CD8-positive, alpha-beta memory T cell (primary cell): ENCODE measurements at places on chromosomes 4 and X.

GRCh38 chr4:109977854-109978501 lies 65.3 kb downstream of the EGF start:
- DNase-seq: peak; percentile 6

DNA sequence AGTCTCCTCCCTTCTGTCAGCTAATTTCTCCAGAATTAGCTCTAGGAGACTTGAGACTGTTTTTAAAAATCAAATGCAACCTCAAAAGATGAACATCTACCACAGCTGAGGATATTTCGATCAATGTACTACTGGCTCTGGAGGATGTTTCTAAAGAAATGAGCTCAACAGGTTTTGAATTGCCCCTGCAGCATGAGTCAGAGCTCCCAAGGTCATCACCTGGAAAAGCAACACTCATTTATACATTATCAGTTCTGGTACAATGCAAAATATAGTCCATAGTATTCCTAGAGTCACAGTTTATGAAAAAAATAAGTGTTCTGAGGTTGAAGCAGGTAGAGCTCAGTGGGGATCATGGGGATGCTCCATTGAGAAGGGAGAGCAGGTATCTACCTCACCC lies 50.8 kb upstream of the MCF2 start:
- no peak for DNase-seq

DNA sequence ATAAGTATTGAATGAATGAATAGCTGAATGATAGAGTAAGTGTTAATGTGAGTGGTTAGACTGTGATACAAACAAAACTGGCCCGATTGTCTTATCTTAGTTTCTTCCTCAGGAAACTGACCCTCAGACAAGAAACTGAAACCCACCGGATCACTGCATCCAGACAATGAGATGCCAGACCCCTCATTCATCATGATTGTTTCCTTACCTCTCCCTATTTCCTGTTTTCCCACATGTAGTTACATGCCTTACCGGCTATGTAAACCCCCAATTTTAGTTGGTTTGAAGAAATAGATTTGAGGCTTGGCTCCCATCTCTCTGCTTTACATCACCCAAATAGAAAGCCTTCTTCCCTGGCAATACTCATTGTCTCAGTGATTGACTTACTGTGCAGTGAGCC lies 218.9 kb upstream of the PPP1R2C start:
- no peak for DNase-seq

- DNase-seq: no peak
These were observed 22.8 kb downstream of the PDLIM3 start for GRCh38 chr4:185512516-185512915.

DNA sequence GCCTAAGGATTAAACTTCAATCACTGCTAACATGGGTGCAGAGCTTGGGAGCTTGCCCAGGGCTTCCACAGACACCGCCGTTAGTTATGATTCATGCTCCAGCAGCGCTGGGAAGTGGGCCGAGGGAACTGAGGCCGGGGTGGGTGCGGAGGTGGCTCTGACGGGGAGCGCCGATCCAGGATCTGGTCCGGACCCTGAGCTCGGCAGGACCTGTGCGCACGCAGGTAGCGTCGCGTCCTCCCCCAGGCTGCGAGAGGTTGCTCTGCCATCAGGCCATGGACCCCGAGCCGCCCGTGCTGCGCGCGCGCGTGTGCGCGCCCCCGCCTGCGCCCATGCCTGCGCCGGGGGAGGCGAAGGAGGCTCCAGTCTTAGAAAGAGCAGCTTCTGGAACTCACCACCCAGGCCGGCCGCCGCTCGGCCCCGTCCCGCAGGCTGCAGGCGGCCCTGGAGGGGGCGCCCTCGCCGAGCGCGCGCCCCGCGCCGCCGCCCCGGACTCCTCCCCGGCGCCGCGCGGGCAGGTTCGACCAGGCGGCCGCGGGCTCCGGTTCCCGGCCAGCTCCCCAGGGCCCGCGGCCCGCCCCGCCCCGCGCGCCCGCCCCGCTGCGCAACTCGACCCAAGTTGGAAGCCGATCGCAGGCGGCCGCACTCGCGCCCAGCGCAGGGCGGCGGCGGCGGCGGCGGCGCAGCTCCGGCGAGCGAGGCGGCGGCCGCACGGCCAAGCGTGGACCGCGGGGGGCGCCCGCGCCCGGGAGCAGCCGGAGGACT lies 732 bp upstream of the ADRA2C start:
- DNase-seq: no peak

DNA sequence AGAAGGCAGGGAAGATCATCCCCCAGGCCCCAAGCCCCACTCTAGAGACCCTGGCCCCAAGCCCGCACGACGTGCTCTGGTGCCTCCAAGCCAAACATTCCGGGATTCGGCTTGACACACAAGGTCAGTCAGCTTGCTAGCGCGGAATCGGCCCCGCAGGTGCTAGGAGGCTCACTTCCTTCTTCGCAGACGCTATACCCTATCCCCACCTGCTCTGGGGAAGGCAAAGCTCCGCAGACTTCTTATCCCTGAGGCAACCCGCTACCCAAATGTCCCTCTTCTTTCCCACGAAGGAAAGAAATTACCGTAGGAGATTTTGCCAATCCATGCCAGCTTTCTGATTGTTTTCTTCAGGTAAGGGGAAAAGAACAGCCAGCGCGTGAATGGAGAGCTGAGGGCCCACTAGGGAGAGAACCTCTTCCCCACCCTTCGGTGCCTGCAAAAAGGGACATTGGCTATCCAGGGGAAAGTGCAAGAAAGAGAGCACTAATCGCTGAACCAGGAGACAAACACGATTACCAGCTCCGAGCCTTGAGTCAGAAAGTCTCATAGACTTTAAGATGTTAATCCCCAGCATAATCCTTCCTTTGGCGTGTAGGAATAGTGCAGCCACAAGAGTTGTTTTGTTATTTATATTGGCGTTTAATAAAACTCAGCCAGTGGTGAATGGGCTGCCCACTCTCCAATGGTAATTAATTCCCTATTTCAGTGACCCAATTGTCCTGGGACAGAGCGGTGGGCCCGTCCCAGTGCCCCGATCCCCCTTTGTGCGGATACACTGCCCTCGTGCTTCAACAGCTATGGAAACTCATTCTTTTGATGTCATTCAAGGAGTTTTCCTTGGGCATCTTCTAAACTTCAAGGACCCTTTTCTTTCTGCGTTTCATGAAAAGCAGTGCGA lies 5.4 kb upstream of the NEUROG2 start:
- DNase-seq: no peak

GRCh38 chr4:76989391-76990061 lies 40.0 kb downstream of the SEPTIN11 start:
- peak; percentile 35 for DNase-seq
